Naive B cell (primary cell): ENCODE measurements at places on chromosomes 7 and 10.

DNA sequence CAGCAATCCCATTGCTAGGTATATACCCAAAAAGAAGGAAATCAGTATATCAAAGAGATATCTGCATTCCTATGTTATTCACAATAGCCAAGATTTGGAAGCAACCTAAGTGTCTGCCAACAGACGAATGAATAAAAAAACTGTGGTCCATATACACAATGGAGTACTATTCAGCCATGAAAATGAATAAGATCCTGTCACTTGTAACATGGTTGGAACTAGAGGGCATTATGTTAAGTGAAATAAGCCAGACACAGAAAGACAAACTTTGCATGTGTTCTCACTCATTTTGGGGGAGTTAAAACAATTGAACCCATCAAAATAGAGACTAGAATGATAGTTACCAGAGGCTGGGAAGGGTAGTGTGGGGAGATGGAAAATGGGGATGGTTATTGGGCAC is 323.5 kb upstream of the NFE2L3 start:
- DNase-seq, result no peak

- no peak for DNase-seq
Observed at GRCh38 chr10:621981-622740, 67.3 kb downstream of the DIP2C start.

DNA sequence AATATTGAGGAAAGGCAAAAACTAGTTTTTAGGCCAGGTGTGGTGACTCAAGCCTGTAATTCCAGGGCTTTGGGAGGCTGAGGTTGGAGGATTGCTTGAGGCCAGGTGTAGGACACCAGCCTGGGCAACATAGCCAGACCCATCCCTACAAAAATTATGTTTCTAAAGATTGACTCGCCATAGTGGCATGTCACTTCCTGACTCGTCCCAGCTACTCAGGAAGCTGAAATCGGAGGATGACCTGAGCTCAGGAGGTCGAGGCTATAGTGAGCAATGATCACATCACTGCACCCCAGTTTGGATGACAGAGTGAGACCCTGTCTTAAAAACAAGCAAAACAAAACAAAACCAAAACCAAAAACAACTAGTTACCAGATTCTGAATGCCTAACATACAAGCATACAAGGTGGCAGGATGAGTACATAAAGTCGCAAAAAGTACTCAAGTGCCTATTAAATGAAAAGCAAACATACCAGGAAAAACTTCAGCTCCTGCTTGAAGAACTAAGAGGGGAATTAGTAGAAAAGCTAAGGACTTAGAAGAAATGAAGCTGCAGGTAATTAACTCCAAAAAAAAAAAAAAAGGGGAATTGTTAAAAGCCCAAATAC is 14.1 kb downstream of the ZNF398 start:
- DNase-seq, result no peak

DNA sequence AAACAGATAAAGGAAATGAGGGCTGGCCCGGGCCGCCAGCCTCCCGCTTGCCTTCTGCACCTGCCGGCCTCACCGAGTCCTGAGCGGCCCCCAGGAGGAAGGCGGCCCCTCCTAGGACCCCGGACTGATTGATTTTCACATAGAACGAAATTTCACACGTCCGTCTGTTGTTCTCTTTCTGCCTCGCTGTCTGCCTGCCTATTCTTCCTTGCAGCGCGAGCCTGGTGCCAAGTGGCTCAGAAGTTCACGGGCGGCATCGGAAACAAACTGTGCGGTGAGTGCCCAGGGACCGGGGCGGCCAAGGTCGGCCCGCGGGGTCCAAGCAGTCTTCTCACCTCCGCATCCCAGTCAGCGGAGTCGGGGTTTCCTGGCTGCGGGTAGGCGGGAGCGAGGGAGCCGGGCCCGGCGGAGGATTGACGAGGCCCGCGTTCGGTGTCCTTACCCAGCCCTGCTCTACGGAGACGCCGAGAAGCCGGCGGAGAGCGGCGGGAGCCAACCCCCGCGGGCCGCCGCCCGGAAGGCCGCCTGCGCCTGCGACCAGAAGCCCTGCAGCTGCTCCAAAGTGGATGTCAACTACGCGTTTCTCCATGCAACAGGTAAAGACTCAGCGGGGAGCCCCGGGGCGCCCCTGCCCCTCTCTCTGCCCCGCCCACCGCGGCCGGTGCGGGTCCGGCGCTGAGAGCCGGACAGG is 967 bp downstream of the GAD2 start:
- no peak for DNase-seq

DNA sequence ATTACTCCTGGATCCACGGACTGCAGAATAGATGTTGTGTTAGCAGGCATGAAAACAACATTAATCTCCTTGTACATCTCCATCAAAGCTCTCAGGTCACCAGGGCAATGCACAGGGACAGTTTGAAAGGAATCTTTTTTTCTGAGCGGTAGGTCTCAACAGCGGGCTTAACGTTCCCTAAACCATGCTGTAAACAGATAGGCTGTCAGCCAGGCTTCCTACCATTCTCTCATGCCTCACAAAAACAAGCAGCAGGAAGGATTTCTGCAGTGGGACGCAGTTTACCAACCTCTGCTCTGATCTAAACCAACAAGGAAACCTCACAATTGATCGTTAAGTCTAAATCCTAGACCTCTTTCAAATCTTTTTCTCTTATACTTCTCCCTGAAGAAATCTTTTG is 50.8 kb downstream of the CNOT4 start:
- no peak for DNase-seq

GRCh38 chr10:42454313-42454712 is 184.1 kb downstream of the ZNF33B start:
- no peak for DNase-seq

DNA sequence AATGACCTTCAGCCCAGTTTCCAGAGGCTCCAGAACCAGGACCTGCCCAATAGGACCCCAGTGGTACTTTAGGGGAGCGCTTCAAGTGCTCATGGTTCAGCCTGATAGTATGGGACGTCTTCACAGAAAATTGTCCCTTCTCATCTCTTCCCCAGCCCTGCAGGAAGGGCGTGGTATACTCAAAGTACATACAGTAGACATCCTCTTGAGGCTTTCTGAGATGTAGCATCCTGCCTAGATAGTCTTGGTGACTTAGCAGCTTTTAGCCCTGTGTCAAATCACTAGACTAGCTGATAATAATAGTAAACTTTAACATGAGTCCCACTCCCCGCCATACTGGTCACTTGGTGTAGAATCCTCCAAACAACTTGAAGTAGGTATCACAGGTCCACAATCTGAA is 193.2 kb downstream of the CYP26A1 start:
- no peak for DNase-seq

DNA sequence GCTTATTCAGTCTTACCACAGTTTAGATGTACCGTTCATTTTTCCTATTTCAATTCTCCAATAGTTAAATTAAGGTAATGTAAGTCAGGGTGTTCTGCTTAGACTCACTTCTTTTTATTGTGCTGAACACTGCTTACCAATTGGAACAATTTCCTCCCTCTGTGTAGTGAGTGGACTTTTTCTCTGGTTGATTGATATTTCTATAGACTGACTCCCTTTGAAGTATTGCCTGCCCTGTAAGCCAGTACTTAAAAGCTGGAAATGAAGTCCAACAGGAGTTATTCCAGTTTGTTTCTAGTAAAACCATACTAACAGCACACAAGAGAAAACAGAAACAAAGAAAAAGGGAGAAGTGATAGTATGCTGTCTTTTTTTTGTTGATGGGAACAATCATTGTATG is 1674.9 kb downstream of the REEP3 start:
- DNase-seq, result no peak

GRCh38 chr10:114102256-114102655 is 58.6 kb downstream of the ADRB1 start:
- DNase-seq, result no peak

DNA sequence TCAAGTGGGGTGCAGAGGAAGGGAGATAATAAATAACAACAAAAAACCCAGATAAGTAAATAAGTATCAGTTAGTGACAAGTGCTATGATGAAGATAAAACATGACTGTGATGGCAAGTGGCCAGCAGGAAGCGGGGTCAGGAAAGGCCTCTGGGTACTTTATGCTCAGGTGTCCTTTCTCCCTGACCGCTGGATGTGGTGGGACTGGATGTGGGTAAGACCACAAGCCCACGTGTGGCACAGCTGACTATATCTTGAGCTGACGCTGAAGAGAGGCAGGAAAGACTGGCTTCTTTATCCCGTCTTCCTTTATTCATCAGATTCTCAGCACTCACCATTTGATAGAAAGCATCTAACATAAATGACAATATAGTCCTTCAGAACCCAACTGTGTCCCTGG is 87.8 kb downstream of the CREB5 start:
- DNase-seq, result no peak

DNA sequence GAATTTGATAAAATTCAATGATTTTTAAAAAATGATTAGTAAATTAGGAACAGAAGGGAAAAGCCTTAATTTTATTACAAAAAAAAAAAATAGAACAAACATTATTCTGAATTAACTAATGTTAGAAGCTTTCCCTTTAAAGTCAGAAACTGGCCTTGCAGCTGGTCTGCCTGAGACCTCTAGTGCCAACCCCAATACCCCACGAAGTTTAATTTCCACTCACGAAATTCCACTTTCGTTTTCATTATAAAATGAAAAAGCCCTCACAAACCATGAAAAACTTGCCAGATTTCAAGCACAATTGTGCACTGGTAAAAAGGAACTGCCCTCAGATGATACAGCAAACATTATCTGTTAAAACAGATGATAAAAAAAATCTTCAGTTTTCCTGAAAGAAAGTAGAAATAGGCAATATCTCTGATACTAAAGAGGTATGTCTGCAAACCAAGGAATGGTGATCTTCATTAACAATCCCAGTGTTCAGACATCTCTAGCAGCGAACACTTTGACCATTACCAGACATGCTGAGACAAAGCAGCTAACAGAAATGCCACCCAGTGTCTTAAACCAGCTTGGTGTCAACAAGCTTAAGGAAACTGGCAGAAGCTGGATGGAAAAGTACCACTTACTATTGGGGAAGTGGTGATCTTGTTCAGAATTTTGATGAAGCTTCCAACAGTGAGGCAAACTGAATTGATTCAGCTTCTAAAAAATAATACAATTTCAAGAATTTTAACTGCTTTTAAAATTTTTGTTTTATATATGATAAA is 80.2 kb downstream of the PALS2 start:
- no peak for DNase-seq

DNA sequence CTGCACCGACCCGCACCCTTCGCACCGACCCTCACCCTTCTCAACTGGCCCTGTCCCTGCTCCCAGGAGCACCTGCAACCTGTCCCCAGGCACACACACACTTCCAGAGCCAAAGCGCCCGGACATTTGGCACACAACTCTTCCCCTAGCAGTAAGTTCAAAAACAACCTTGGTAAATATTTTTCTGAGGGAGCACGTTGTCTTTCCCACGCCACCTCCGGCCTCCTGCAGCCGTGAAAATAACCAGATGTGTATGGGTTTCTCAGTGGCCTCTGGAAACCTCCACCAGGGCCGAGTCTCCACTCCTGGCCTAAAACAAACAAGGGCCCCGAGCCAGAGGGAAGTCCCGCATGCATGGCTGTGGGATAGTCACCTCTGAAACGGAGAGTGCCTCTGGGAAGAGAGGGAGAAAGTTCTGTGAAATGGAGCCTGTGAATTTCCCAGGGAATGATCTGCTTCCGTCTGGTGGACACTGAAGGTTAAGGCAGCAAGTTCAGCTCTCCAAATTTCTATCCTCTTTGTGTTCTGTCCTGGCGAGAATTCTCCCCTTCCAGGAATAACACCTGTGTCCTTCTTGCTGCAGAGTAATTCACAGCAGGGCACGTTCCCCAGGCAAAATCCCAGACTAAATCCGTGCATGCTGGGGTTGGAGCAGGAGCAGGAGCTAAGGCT is 15.8 kb downstream of the PODXL start:
- DNase-seq, result no peak
